Stimulated activated CD4-positive, alpha-beta T cell treated with anti-CD3 and anti-CD28 coated beads, Interleukin-1b, Interleukin-23, amount 100 ng/mL, for 1 hour (primary cell): ENCODE measurements at places on chromosomes 3 and 15.

DNA sequence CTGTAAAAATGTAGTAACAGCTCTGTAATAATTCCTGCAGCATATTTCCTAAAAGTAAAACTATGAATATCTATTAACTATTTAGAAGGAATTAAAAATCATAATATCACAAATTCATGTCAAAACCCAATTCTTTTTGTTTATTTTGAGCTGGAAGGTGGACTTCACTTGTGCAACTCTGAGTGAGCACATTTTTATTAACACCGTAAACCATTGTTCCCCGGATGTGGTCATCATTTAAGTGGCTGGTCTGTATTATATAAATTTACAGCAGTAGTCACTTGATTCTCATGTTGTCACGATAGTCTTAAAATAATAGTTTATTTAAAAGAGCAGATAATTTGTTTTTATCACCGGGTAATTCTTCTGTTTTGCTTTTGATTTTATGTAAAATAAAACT lies 43.0 kb upstream of the UTS2B start:
- no peak for DNase-seq

GRCh38 chr3:102332934-102333333 lies 101.9 kb upstream of the ZPLD1 start:
- no peak for DNase-seq

GRCh38 chr3:176595307-176595706 lies 602.0 kb downstream of the TBL1XR1 start:
- DNase-seq = no peak

DNA sequence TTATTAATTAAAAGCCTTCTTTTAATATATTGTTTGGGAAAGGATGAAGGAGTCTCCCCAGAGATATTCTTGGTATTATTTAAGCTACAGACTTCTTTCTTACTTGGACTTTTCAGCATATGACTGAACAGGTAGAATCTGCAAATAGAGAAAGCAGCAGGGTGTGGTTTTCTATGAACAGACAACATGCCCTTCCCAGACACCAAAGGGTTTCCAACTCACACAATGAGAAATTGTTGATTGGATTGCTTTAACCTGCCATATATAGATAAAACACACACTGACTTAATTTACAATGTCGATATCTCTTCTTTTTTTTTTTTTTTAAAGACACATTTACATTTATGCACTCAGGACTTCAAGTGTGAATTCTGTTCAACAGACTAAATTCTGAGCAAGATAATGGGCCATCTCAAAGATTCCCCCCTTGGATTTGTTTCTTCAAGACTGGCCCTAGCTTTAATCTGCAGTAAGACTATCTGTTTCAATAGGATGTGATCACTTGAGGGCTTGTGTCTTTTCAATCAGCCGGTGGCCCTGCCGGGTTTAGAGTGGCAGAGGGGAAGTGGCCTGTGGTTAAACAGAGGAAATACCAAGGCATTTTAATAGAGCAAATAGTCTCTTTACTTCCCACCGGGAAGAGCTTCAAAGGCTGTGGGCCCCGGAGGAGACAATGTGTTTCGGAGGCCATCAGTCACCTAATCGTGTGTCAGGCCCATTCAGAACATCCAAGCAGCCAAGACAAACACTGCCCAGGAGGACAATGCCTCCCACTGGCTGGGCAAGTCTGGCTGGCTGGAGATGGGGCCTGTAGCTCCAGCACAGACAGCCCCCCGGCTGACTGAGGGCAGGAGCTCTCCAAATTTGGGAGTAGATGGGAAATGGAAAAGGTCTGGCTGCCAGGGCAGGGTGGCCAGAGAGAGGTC lies 6.1 kb downstream of the IL17RD start:
- DNase-seq = no peak

DNA sequence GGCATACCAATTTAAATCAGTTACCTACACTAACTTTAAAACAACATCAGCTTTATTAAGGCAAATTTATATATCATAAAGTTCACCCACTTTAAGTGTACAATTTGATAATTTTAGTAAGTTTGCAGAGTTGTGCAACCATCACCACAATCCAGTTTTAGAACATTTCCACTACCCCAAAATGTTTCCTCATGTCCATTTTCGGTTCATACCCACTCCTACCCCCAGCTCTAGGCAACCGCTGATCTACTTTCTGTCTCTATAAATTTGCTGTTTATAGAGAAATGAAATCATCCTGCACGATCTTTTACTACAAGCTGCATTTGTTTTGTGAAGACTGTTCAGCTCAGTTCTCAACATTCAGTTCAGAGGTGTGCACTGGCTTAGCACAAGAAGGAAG lies 31.5 kb upstream of the FAM81A start:
- no peak for DNase-seq

DNA sequence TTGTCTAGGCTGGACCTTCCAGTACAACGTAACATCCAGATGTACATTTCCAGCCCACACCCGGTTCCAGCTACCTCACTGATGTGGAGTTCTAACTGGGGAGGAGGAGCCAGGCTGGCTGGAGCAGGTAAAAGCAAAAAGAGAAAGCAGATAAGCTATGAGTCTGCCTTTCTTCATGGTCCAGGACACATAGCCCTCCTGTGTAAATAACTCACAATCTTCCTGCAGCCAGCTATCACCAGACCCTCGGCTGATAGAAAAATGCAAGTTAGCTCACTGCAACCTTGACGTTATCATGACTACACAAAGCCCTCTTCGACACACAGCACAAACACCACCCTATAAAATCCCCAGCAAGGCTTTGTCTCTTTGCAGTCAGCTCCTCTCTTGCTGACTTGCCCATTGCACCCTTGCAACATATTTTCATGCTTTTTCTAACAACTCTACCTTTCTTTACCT lies 20.5 kb upstream of the ELP6 start:
- no peak for DNase-seq

DNA sequence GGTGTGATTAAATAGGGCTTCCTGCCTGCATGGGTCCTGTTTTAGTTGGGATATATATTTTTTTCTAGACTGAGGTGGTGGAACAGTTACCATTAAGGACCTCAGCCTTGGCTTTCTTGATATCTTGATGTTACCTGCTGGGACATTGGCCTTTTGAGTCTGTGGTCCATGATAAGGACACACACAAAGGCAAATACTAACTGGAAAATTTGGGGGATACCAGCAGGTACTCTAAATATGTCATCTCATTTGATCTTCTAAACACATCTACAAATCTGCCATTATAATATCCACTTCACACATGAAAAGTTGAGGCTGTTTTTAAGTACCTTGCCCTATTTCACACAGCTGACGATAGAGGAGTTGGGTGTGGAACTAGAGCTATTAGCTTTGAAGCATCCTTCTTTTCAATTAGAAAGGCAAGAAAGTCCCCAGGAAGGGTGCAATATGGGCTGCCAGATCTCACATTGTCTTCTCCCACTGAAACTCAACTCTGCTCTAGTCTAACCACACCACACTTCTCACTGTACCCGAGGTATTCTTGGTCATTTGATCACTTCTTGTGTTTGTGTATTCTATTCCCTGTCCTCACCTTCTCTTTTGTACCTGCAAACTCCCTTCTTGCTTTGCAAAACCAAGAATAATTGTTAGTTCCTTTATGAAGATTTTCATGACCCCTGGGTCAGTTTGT lies 288.3 kb upstream of the ICE2 start:
- no peak for DNase-seq

DNA sequence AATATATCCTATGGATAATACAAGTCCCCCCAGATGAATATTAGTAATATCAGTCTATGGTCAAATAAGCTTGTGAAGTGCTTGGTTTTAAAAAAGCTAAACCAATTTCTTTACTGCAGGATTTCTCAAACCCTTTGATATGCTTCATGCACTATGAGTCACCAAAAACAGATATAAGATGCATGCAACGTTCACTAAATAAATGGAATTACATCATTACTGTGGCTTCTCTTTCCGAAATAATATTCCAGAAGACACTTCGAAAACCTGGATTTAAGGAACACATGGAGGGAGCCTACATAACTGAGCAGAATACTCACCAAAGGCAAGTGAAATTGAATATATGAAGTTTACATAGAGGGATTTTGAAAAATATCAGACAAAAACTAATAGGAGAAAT lies 126.3 kb upstream of the ABI3BP start:
- no peak for DNase-seq

GRCh38 chr15:23566071-23566554 lies 639 bp downstream of the MKRN3 start:
- no peak for DNase-seq

- no peak for DNase-seq
These were observed 428.7 kb downstream of the TBC1D5 start for GRCh38 chr3:17313746-17314145.

GRCh38 chr3:117011687-117012250 lies 302.2 kb downstream of the TUSC7 start:
- no peak for DNase-seq

DNA sequence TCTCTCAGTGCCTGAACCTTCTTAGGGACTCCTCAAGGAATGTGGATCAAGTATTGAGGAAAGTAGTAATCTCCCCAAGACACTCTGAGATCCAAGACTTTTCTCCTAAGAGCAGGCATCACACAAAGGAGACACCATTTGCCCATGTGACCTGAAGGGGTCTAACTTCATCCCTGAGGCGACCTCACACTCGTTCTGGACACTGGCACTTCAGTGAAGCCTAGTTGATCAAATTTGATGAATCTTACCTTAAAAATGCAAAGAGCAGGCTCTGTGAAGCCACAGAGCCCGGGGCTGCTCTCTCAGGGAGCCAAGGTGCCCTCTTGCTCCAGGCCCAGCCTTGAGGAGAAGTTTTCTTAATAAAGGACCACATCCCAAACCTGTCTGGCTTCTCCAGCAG lies 64.3 kb downstream of the SCN11A start:
- DNase-seq = no peak

DNA sequence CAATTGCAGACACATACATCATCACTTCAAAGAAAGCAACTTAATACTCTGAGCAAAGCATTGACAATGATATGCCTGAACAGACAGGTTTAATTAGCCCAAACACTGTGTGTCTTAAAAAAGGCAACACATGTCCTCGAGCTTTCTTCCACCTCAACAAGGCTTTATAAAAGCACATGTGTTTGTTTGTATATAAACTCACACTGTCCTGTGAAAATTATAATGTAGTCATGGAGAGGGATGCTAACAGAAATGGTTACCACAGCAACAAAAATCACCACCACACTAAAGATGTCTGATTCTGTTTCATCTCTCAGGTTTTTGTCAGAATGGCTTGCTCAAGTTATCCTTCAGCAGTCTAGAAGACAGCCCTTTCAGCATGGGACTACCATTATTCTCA lies 314.7 kb downstream of the MAGI1 start:
- no peak for DNase-seq

GRCh38 chr15:91393186-91393585 lies 293.1 kb downstream of the SV2B start:
- DNase-seq = no peak

DNA sequence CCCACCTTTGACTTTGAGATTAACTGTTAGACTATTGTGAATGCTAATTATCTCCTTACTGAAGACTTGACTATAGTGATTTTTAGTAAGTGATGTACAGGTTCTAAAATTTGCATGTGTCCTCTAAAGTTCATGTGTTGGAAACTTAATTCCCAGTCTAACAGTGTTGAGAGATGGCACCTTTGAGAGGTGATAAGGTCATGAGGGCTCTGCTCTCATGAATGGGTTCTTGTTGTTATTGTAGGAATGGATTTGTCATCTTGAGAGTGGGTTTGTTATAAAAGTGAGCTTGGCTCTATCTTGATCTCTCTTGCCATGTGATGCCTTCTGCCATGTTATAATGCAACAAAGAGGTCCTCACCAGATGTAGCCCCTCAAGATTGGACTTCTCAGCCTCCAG lies 18.9 kb upstream of the LMOD3 start:
- DNase-seq = no peak

DNA sequence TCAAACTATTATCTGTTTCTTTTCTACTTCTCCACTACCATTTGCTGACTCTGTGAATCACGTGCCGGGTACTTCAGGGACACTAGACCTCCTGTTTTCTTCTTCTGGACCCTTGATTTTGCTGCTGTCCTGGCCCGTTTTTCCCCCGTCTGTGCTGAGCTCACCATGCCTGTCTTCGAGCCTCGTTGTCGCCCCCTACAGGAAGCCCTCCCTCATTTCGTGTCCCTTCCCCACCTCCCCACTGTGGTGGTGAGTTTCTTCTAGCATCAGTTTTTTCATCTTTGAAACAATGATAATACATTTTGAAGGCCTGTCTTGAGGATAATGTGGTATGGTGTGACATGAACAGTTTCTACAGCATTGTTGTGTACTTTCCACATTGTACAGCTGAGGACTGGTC lies 12.8 kb downstream of the GABRG3 start:
- DNase-seq = no peak

DNA sequence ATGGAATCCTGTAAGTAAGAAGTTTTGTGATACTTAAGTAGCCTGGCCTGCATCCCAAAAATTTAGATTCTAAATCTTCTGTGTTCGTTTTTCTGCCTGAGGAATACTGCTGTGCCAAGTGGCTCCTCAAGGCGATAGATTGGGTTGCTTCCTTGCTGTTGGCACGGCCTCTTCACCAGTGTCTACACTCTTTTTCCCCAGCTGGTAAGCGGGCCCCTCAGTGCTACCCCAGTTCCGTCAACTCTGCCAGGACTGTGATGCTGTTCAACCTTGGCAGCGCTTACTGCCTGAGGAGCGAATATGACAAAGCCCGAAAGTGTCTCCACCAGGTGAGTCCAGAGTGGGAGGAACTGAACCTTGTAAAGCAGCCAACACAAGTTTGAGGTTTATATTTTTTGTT lies 53.3 kb upstream of the TRIM71 start:
- no peak for DNase-seq

GRCh38 chr3:134711284-134711683 lies 60.5 kb upstream of the KY start:
- DNase-seq = no peak

- DNase-seq = no peak
These were observed 287.5 kb downstream of the ZPLD1 start for GRCh38 chr3:102722317-102722716.

- no peak for DNase-seq
These were observed 13.8 kb downstream of the DENND4A start for GRCh38 chr15:65778269-65778668.
